ENCODE measurements at places on chromosomes 2 and 18.

DNA sequence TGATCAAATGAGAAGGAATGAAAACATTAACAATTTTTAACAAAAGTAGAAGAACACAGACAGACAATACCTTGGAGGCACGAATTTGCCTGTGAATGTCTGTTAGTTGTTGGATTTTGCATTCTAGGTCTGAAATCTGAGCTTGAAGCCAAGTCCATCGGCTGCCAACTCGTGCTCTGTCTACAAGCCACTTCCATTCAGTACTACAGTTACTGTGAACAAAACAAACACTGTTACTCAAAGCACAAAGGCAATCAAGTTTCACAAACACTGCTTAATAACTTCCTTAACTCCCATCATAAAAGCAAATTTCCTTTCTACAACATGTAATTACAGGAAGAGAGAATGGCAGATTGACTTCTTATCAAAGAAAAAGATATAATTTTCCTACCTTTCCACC lies 42.2 kb downstream of the KANSL1L start:
- DNase-seq, result peak; percentile 84

- DNase-seq, result no peak
These were observed 166.5 kb upstream of the SALL3 start for GRCh38 chr18:78813156-78813555.

DNA sequence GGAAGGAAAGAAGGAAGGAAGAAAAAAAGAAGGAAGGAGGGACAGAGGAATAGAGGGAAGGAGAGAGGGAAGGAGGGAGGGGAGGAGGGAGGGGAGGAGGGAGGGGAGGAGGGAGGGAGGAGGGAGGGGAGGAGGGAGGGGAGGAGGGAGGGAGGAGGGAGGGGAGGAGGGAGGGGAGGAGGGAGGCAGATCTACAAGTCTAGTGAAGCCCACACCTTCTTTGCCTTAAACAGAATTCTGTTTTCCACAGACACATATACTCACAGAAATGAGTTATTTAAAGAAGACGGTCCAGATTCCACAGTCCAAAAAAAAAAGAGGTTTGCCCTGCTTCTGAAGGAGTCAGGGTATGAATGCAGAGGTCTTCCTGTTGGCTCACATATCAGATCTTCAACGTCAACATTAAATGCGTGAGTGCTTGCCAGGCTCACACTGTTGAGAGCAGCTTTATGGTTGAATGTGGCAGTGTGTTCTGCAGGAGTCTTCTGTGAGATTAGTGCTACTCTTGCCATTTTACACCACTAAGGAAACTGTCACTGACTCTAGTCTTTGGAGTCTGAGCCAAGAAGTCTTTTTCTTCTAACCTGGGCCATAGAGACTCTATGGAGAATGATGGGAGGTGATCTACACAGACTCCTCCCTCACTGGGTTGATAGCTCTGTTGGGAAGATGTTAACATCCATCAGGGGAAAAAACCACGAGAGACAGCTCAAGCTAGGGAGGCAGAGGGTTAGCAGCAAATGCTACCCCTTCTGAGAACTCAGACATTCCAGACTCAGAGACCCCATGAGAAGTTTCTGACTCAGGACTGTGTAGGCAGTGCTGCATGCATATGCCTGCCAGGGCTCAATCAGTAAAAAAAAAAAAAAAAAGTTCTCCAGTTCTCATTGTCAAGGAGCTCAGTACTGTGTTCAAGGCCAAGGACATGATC lies 23.3 kb downstream of the PAX8 start:
- no peak for DNase-seq

DNA sequence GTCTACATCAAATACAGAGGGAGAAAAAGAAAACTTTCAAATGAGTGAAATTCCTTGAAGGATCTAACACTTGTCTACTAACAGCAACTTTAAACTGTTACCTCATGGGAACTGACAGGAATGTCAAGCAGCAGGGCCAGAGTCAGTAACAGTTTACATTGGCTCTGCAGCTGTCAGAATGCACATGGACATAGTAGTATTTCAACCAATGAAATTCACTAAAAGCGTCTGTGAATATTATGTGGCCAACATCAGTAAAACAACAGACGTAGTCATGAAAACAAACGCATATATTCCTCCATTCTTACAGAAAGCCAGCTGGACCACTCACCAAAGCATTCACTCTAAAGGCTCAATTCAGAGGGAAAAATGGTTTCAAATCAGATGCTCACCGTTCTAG lies 79.3 kb upstream of the RNU4ATAC start:
- no peak for DNase-seq

DNA sequence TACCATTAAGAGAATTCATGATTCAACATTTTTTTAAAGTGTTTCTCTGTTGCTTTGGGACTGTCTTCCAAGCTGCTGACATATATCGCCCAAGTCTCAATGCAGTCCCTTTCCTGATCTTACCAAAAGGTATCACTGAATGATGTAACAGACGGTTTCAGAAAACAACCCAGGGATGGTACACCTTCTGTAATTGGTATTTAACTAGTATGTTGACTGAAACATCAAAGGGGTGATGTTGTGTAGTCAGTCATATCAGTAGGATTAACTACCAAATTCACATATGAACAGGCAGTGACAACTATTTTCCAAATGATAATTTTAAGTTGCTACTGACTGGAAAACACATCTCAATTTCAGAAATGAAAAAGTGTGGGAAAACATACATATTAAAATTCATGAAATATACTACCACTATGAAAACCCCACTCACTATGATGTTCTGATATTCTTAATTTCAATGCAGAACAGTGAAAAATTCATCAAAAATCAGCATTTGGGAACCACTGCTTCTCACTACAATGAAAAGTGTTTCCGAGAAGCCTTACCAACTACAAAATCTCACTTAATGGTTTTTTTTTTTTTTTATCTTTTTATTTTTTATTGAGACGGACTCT lies 59.8 kb downstream of the MEMO1 start:
- DNase-seq, result no peak

DNA sequence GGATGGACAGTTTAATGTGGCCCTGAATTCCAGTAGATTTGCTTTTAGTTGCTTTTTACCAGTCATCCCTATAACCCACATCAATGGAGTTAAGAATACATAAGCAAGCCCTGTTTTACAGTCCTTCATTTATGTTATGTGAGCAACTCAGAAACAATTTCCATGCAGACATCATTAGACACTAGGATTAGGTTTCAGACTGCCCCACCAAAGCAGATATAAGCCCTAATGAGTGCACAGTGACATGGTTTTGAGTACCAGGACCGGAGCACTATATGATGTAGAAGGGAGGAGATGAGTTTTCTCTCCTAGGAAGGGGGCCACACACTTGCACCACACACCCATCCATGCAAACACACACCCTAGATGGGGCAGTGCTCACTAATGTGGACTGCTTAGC lies 15.5 kb downstream of the KCNS3 start:
- no peak for DNase-seq

- no peak for DNase-seq
These were observed 75.9 kb downstream of the SH3BP4 start for GRCh38 chr2:235027558-235028214.

DNA sequence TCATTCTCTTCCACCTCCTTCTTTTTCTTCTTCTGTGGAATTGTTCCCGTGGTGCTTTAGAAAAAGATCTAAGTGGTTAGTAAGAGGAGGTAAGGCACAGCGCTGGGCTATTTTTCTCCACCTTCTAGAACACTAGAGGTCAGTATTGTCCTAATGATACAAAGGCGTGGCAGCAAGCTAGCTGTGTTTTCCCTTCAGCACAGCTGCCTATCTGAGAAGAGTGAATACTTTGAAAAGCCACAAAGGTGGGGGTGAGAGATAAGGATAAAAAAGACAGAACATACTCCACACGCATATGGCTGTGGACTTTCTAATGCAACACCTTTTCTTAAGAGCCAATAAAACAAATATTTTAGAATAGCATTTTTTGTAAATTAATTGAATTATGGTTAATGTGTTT lies 2.1 kb downstream of the CNTNAP5 start:
- peak; percentile 75 for DNase-seq

DNA sequence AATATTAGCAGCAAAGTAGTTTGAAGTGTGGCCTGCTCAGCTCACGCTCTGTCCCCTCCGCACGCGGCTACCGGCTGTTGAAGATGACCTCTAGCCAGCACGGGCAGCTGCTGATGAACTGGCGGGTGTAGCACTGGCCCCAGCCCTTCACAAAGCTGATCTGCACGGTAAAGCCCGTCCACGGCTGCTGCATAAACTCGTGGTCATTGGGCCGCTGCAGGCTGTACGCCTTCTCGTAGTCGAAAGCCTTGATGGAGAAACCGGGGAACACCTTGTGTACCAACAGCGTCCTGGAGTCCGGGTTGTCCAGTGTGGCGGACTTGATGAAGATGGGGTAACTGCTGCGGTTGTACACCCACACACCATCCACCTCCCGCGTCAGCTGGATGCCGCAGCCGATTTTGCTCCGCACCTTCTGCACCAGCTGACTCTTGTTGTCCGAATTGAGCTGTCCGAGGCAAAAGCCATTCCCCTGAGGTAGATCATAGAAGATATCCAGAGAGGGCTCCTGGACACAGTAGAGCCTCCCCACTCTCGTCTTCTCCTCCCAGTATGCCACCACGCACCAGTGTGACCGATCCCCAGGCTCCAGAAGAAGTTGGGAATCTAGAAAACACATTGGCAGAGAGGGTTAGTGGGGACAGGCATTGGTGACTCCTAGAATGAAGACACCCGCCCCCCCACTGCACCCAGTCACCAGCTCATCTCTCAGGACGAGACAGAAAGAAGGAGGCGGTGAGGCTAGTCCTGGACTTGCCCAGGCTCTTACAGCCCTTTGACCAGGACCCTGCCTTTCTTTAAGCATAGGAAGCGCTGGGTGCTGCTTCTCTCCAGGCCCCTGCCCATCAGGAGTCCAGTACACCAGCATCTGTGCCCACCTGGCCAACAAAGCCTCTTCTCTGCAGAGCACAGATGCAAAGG lies 29.2 kb downstream of the SMAD7 start:
- DNase-seq, result no peak

All from NCI-H774 (cell line).